H9 (cell line): ENCODE measurements at places on chromosomes 12 and 14. TPM values are rescaled to one million over a fixed set of nuclear protein-coding genes. Genes with fewer than 3 reads are reported as not detected.

- no peak for DNase-seq
Observed at GRCh38 chr12:29350080-29350479, 30.9 kb downstream of the ERGIC2 start.

DNA sequence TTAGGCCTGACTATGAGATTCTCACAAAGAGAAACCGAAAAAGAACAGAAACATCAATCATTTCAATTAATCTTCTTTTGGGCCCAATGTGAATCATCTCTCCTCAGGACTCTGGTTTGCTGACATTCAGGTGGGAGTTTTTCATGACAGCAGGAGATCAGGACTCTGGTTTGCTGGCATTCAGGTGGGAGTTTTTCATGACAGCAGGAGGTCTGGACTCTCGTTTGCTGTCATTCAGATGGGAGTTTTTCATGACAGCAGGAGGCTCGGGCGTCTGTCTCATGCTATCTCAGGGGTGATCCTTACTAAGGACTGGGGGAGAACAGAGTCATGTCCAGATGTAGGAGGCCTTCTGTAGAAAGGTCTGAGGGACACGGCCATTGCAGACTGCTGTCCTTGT lies 40.1 kb upstream of the PARP11 start:
- no peak for DNase-seq

- no peak for DNase-seq
Observed at GRCh38 chr14:90999299-90999698, 61.1 kb downstream of the RPS6KA5 start.

GRCh38 chr14:104550340-104550860 lies 29.2 kb upstream of the C14orf180 start:
- DNase-seq, result no peak

DNA sequence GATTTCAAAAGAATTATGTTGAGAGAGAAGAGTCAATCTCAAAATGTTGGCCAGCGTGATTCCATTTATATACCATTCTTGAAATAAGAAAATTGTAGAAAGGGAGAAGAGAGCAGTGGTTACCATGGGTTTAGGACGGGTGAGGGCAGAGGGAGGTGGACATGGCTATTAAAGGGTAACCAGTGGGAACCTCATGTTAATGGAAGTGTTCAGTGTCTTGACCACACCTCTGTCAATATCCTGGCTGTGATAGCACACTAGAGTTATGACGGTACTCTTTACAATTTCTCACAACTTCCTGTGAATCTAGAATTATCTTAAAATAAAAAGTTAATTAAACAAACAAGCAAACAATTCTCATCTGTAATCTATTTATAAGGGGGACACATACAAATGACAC lies 821.2 kb downstream of the VRK1 start:
- DNase-seq, result no peak

DNA sequence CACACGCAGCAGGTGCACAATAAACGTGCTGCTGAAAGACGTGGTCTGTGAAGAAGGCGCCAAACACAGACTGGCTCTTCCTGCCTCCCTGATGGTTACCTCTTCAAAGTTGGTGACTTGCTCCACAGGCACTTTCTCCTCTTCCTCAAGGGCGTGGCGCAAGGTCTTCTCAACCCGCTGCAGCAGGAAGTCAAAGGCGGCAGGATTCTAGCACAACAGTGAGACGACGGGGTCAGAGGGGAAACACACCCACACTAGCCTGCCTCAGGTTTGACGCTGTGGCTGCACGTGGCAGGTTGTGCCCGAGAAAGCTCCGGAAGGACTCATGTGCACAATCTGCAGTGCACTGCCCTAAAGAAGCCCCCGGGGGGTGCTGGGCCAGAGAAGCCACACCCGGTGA lies 15.0 kb downstream of the POLE start:
- DNase-seq, result no peak

The SLC41A2 gene
- total RNA-seq, result 4.3 and 4.6 TPM in 2 replicates
